ENCODE measurements at places on chromosomes 7 and 10.

DNA sequence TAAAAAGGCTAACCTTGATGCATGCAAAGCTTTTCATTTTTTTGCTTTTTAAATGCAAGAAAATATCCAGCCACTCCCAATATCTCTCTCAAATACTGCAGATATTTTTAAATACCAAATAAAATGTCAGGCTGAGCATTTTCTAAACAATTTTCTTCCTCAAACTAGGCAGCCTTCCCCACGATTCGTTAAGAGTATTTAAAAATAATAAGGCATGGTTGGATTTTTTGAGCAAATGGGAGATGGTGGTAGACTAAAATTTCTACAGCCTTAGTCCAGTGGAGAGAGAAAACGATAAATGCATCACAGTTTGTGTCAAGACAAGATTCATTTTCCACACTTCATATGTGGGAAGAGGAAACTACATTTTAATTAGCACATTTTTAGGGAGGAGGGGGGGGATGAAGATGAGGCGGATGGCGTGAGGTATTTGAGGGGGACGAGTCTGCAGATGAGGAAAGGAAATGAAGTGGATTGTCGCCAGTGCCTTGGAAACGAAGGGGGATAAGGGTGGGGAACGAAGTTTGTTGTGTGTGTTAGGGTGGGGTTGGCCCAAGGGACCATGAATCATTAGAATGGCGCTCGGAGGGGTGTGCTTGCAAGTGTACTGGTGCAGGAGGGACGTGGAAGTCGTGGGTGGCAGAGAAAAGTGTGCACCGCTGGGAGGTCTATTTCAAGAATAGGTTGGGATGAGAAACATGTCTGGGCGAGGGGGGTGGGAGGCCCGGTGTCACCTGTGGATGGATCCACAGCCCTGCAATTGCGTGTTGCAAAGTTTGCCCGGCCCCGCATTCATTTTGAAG, 1.2 kb upstream of the ADD3 start:
- DNase-seq = no peak

- DNase-seq = peak; percentile 14
Observed at GRCh38 chr7:22420973-22421635, 64.2 kb upstream of the RAPGEF5 start.

DNA sequence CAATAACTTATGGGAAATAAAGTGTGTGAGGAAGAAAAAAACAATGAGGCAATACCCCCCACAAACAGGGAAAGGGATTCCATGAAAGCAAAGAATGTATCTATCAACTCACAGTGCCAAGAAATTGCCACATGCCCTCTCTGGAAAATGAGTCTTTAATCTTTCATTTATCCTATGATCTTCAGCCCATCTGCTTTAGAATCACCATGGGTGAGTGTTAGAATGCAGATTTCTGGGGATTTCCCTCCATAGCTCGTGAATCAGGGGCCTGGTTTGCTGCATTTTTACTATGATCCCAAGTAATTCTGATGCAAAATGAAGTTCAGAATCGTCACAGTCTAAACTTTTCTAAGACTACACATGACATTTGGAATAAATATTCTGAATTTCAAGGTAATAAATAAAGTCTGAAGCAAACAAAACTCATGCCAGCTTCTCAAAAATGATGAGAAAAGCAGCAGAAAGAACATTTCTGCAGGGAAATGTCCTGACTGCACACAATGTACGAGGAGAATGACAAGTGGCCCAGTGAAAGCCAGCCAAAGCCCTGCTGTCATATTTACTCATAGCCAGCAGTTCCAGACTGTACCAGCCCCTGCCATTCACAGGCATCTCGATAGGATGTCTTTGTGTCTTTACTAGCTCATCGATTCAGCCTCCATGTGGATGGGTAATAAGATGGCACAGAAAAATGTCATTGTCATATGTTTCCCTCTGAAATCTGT, 167.1 kb downstream of the ELMO1 start:
- DNase-seq = no peak

- DNase-seq = no peak
Observed at GRCh38 chr10:132740588-132740987, 45.4 kb downstream of the NKX6-2 start.

- no peak for DNase-seq
Observed at GRCh38 chr10:75826846-75827245, 395.4 kb downstream of the LRMDA start.

DNA sequence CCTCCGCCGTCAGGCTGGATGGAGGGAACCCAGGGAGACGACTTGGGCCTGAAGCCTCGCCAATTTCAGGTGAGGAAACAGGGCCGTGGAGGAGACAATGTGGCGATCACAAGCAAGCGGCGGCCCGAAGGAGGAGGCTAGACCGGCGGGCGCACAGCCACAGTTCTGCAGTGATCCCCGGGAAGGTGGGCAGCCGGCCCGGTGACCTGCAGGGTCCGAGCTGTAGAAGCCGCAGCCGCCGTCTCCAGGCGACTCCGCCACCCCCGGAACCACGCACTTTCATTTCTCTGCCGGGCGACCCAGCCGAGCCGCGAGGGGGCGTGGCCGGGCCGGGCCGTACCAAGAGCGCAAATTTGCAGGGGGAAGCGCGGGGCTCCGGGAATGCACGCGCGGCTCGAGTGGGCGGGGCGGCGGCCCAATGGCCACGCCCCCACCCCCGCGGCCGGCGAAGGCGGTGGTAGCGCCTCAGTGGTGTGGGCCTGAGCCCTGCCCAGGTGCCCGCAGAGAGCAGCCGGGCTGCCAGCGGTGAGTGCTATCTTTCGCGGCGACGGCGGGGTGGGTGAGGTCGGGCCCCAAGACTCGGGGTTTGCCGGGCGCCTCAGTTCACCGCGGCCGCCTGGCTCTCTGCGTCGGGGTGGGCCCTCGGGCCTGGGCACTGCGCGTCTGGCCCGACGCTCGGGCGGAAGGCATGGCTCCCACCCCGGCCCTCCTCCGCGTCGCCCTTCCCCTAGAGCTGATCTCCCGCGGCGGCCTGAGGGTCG, at the start of gene POR:
TSS of gene POR (plus strand) at position 501 of the 761 bp plus-strand sequence. CDS start 38,847 bp downstream, outside the sequence.
- DNase-seq = peak; percentile 80

Data from dermis microvascular lymphatic vessel endothelial cell (primary cell).